ENCODE measurements at places on chromosomes 4 and X.

DNA sequence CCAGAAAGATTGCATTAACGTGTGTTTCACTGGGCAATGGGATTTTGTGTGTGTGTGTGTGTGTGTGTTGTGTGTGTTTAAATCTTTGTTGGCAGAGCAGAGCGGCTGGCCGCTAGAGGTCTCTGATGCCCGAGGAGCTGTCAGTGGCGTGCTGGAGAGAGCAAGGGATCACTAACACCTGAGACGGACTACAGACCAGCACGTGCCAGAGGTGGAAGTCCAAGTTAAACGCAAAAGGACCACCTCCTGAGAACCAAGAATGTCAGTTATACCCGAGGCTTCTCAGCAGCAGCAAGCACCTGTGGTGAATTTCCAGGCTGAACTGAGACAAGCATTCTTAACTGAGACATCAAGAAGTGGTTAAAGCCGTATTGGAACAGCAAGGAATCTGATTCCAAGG is 9.0 kb upstream of the SLC25A14 start:
- no peak for DNase-seq

GRCh38 chr4:109701566-109702410 is 1.5 kb downstream of the CASP6 start:
- DNase-seq: no peak

- DNase-seq: no peak
These were observed 97.3 kb upstream of the ATP6AP2 start for GRCh38 chrX:40483502-40483901.

DNA sequence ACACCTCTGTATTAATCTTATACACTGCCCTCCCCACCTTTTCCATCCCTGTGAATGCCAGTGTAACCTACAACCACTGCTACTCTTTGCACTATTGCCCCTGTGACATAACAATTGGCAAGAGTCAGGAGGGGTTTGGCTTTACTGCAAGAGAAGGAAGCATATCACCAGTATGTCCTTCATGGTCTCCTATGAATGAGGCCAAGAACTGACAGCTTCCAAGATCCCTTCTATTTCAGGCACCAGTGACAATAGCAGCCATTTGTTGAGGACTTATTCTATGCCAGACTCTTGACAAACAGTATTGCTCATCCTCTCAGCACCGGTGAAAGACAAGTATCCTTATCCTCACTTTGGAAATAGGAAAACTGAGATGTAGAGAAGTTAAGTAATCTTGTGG is 363.9 kb downstream of the MID1IP1 start:
- DNase-seq: no peak

DNA sequence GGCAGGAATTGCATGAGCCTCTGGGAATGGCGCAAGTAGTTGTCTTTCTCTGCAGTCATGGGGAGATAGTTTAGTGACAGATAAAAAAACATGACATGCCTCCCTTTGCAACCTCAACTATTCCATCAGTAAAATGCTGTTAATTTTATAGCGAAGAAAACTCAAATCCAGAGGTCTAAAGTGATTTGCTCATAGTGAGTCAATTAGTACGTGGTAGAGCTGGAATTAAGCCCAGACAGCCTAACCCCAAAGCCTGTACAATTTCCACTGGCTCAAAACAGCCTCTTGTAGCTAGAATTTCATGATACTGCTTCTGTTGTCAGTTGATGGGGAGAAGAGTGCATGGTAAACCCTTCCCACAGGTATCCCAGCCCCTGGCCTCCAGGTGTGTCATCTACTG is 81.3 kb upstream of the TRPC5 start:
- DNase-seq: no peak

GRCh38 chrX:131942034-131942433 is 81.1 kb upstream of the STK26 start:
- no peak for DNase-seq
